CMK (cell line): ENCODE measurements at places on chromosomes 7 and 10.

DNA sequence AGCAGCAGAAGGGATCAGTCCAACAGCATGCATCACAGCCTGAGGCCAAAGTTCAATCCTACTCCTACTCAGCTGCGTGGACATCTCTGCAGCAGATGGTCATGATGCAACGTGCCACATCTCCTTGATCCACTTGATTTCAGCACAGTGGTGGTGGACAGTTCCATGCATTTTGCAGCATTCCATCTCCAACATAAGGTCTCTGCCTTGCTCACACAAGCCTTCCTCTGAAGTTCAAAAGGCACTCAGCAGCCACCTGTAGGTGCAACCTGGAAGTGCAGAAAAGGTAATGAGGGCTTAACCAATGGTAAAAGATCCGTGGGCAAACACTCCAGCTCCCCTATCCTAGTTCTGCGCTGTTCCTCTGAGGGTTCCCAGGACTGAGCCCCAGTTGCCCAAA lies 57.5 kb upstream of the CHCHD3 start:
- no peak for DNase-seq

DNA sequence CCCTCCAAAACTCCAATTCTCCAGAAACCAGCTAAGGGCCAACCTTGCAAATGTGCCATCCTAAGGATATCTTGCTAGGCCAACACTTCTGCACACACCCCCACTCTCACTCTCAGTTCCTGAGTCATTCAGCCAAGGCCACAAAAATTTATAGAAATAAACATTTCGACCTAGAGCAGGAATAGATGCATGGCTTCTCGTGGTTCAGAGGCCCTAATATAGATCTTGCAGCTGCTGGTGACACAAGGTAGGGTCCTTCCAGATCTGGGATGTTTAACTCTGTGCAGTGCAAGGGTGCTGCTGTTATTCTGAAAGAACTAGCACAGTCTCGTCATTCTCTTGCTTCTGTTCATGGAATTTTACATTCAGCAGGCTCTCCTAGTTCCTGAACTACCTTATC lies 369.3 kb downstream of the CALN1 start:
- DNase-seq, result no peak

DNA sequence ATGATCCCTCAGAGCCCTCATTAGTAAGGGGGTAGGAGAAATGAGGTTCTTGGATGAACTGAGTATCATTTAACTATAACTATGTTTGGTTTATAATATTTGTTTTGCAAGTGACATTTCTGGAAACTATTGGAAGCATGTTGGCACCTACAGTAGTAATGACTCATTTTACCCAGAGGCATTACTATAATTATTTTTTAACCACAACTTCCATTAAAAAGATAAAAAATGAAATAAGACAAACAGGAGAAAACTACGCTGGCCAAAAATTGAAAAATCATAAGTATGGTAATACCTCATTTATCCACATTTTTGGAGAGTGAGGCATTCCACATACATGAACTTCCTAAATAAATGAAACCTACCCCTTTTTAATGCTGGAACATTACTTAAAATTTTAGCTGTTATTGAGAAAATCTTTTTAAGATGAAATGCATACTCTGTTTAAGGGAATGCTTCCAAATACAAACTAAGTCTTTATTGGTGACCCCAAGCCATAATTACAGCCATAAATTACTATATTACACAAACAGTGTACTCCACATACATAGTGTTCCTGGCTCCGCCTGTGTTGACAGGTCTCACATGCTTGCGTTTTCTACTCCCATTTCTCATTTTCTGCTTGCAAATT lies 84.6 kb upstream of the CAPZA2 start:
- DNase-seq, result no peak

DNA sequence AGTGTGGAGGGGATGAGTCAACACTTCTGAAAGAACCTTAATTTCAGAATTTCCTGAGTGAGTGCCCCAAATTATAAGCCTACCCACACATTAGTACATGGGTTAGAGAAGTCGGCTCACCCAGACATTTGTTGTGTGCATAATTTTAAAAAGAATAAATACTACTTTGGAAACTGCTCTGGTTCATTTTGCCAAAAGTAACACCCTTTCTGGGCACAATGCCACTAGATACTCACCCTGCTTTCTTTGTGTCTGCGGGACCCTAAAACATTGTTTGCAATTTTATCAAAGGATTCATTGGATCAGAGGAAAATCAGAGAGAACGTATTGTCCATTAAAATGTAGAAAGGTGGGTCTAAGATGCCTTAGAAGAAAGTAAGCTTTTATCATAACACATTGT lies 245.5 kb upstream of the NRP1 start:
- no peak for DNase-seq

DNA sequence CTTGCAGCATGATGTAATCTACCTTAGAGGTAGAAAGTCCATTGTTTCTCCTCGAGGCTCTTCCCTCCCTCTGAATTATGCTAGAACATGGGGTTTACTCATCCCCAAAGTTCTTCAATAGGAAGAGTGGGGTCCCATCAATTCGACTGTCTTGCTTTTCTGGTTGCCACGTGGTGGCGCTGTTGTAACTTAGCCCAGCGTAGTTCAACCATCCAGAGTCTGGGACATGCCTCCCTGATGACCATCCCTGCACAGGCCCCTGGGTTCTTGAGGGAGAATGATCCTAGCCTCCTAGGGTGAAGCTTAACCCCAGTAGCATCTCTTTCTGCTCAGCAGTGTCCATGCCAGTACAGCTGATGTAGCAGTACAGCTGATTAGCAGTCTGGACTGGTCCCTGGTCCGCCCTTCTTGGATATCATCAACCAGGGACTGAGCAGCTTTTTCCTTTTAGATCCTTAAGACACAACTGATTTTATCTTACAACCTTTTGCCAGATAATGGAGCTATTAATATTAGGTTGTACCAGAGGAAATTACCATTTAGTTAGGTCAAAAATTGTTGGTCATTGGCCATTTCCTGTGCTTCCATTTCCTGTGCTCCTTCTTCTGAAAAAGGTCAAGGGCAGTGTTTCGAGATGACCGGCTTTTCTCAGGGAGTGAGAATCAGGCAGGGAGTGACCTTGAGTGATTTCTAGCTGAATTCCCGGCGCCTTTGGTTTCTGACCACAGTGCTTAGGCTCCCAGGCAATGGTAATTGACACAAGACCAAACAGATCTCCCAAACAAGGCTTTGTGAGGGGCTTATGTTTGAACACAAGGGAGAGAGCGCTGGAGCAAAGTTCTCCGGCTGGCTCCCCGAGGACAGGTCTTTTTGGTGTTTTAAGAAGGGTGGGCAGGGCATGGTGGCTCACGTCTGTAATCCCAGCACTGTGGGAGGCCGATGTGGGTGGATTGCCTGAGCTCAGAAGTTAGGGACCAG lies 65.4 kb downstream of the TACC2 start:
- DNase-seq, result no peak

DNA sequence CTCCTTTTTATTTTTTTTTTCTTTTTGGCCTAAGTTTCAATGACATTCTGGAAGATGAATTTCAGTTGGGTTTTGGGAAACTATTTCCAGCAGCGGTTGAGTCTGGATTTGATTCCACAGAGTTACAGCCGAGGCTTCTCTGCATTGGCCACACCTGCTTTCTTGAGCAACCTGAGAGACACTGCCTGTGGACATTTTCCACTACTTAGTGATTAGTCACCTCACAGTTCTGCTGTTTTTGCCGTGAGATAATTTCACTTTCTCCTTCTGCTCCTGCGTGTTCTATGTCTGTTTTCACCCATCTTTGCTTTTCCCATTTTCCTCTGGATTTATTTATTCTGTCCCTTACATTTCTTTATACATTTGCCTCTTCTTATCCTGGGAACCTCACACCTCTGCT lies 243.0 kb downstream of the BICC1 start:
- DNase-seq, result no peak

DNA sequence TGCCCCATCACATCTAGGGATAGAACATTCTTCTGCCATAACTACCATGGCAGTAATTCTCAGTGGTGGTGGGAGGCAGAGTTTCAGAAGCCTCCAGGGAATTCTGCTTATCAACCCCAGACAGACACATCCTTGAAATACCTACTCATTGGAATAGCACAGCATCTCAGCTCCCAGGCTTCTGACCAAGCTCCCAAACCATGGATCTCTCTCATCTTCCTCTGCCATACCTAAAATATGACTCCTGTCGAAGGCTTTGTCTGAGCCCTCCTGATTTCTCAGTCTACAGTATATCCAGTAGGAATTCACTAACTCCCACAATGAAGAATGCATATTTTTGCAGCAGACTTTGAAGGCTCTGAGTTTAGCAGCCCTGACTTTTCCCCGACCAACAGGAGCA lies 687.5 kb downstream of the GRID1 start:
- DNase-seq, result no peak

- no peak for DNase-seq
Measured at GRCh38 chr7:15559416-15559928, 2.3 kb downstream of the AGMO start.

DNA sequence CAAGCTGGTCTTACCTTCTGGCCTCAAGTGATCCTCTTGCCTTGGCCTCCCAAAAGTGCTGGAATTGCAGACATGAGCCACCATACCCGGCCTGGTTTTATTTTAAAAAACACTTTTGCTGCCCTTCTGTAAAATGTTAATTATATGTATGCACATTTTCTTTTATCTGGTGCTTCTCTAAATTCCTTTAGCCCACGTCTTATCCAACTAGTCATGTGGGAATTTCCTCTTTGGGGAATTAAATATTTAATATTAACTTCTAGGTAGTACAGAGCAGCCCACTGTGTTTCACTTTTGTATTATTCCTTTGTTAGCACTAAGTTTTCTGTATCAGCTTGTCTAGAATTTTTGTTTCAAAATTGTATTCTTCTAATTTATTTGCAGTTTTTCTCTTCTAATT lies 181.7 kb upstream of the KAT6B start:
- no peak for DNase-seq

- no peak for DNase-seq
Measured at GRCh38 chr7:80392229-80393169, 119.4 kb downstream of the GNAT3 start.

GRCh38 chr10:12583891-12584595 lies 234.7 kb downstream of the CAMK1D start:
- DNase-seq, result no peak

DNA sequence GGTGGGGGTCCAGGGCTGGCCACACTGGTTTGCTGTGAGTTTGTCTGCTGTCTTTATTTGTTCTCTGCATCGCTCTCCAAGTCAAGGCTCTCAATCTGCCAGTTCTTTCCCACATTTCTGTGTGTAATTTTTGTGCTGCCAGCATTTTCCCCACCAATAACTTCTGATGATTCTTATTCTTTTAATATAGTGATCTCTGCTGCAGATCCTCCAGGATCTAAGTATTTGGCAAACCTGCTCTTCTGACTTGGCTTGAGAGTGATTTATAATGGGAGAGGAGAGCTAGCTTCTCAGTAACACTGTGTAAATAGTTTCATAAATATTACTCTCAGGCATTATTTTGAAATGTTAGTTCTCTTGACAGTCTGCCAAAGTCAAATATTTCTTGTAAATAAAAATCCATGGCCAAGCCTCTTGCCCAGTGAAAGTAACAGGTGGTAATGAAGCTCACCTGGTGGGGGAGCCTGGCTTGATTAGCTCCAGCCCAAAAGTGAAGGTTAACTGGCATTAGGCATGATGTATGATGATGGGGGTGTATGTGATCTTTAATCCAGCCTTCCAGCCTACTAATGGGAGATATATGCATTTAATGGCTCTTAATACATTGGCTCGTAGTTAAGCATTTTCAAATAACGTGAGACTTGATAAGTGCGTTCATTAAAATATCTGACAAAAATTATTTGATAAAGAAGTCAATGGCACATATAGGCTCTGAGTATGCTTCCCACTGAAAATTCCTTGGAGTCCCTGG lies 1055.9 kb downstream of the KCNMA1 start:
- DNase-seq, result no peak

DNA sequence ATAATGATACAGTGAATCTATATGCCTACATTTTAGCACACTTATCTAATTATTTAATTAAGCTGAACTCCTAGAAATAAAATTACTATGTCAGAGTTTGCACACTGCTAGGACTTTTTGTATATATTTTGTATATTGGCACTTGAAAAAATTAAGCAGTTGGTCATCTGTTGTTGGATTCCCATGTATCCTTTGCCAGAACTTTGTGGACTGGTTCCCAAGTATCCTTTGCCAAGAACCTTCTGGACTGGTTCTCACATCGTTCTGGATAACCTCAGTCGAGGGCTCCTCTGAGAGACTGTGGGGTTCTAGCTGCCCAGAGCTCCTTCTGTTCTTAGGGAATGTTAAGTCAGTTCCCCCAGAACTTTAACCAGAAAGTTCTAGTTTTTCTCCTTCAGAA lies 108.8 kb upstream of the IFRD1 start:
- no peak for DNase-seq

DNA sequence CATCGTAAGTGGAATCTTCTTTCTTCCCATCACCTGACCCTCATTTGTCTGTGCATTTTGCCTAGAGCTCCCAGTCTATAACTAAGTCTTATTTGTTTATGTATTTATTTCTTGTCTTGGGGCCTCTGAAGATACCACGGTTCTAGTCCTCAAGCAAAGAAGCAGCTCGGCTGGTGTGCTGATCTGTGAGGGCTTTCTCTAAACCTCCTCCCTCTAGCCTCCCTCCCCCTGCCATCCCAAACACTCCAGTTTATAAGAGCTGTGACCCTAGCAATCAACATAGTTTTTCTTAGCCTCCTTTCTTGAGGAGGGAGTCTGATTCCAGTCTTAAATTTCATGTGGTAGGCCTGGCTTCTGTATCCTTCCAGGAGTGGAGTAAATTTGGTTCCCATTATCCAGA lies 15.7 kb upstream of the NDUFA5 start:
- no peak for DNase-seq

GRCh38 chr10:48289501-48290238 lies 15.2 kb upstream of the FRMPD2 start:
- DNase-seq, result peak; percentile 41

- no peak for DNase-seq
Measured at GRCh38 chr10:113320211-113320610, 232.6 kb upstream of the HABP2 start.

- no peak for DNase-seq
Measured at GRCh38 chr10:95399183-95399582, 108.4 kb upstream of the PDLIM1 start.

GRCh38 chr7:67019562-67020390 lies 23.1 kb downstream of the TYW1 start:
- no peak for DNase-seq

- DNase-seq, result no peak
Measured at GRCh38 chr7:141752634-141753033, 11.3 kb upstream of the TAS2R3 start.

DNA sequence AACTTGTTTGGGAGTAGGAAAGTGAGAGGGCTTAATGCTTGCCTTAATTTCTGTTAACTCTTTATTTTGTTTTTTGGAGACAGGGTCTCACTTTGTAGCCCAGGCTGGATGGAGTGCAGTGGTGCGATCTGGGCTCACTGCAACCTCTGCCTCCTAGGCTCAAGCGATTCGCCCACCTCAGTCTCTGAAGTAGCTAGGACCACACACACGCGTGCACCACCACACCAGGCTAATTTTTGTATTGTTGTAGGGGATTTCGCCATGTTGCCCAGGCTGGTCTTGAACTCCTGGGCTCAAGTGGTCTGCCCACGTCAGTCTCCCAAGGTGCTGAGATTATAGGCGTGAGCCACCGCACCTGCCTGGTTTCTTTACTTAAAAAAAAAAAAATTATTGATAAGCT lies 1.9 kb downstream of the PPP2R2D start:
- no peak for DNase-seq
